ENCODE measurements at places on chromosomes 6 and 20.

DNA sequence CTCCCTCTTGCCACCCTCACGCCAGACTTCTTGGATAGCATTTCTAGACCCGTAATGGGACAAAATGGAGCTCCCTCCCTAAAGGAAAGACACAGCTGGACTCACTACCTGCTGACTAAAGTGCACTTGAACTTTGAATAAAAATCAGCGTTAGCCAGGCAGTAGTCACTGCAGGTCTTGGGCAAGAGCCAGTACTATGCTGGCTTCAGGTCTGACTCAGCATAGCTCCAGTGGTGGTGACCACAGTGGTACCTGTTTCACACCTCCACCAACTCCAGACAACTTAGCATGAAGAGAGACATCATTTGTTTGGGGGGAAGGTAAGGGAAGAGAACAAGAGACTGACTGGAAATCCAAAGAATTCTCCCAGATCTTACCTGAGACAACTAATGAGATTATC, 906.8 kb downstream of the GRIK2 start:
- DNase-seq = no peak

- DNase-seq = no peak
Measured at GRCh38 chr20:51199920-51200319, 177.0 kb upstream of the KCNG1 start.

GRCh38 chr6:73394577-73395354, at the start of gene DDX43:
DDX43 (plus strand) TSS chr6:73394828; CDS start chr6:73394906, 78 bp downstream.
- DNase-seq = peak; percentile 72

- peak; percentile 18 for DNase-seq
Measured at GRCh38 chr6:123380257-123380656, 256.5 kb downstream of the TRDN start.

DNA sequence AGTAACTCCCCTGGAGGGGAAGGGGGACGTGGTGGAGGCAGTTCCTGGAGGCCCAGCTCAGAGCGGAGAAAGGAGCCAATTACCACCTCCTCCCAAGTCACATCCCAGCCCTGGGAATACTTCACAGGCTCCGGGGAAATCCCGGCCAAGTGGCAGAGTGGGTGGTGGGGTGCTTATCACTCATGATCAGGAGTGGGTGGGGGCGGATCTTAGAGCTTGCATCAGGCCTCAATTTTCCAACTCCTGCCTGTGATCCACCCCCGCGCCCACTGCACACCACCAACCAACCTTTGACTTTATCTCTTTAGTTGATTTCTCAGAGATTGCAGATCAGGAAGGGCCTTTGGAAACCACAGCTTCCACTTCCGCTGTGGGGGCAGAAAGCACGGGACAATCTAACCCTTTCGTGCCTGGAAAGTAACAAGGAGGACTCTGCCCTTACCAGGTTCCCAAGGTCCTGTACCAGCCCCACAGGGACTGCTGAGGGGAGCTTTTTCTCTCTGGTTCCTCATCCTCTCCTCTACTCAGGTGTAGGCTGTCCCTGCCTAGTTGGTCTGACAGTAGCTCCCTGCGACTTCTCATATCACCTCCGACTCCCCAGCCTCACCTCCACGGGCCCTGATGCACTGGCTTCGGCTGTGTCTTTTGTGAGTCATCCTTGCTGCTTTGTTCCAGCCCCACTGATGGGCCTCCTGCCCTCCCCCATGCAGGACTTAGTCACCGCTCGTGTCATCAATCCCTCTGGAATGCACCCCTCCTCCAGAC, 24.9 kb upstream of the IER3 start:
- DNase-seq = peak; percentile 98

DNA sequence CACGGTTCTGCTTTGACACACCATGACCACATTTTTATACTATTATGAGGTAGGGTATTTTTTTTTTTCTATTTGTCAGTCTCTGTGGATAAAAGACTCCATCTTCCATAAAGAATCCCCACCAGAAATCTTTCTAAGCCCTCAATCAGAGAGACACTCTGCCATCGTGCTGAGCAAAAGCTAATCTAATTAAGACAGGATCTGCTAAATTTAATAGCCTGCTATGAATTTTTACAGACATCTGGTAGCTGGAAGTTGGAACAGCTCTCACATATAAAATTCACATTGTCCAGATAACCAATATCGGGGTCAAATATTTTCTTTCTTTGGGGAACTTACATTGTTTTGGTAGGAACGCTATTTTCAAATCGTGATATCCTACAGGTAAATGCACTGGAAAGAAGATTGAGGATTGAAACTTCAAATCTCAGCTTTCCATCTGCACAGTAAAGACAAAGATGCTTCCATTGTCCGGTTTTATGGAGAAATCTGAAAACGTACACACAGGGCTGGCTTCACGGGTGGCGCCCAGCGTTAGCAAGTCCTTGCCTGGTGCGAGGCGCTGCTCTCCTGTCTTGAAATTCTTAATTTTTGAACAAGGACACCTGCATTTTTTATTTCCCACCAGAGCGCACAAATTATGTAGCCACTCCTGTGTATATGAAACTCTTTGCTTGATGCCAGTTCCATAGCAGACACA, 573.8 kb upstream of the NOX3 start:
- no peak for DNase-seq

DNA sequence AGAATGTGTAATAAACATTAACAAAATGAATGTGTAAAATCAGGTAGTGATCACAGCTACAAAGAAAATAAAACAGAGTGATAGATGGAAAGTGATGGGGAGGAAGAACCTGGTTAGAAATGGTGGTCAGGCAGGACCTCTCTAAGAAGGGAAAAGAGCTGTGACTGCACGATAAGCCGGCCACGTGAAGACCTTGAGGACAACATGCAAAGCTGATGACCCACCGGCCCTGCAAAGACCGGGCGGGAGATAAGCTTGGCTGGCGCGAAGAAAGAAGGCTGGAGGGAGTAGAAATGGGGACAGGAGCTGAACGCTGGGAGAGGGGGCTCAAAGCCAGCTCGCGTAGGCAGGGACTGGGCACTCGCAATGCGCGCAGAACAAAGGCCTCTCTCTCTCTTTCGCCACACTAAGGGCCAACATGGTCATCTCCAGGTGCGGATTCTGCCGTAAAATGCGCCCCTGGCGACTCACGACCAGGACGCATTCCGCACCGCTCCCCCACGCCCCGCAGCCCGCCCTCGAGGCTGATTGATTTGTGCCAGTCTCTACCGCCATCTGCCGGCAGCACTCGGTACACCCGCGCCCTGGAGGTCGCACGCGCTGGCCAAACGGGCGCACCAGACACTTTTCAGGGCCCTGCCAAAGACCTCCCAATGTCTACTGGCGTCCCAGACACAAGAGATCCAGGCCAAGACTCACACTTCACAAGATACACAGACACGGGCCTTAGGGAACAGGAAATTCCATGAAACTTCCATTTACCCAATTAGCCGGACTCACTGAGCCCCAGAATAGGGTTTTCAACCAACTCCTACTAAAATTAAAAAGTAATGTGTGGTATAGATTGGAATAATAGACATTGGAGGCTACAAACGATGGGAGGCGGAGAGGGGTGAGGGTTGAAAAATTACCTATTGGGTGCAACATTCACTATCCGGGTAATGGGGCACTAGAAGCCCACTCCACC, 9.4 kb downstream of the DEFB132 start:
- peak; percentile 56 for DNase-seq

GRCh38 chr6:135310291-135310690, 129.2 kb downstream of the MYB start:
- DNase-seq = no peak

DNA sequence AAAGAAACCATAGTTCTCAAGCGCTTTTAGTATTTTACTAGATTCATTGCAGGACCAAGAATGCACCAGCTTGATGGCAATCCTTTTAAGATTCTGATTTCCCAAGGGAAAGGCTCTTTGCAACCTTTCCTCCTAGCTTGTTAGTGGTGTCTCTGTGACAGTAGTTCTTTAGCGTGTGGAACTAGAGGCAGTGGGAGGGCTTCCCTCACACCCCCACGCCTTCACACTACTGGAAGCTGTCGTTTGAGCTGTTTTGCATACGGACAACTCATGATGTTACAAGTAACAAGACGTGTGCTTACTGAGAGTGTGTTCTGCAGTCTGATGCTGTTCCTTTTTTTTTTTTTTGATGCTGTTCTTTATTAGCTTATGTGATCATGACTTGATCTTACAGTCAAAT, 34.1 kb downstream of the EYA4 start:
- DNase-seq = no peak

DNA sequence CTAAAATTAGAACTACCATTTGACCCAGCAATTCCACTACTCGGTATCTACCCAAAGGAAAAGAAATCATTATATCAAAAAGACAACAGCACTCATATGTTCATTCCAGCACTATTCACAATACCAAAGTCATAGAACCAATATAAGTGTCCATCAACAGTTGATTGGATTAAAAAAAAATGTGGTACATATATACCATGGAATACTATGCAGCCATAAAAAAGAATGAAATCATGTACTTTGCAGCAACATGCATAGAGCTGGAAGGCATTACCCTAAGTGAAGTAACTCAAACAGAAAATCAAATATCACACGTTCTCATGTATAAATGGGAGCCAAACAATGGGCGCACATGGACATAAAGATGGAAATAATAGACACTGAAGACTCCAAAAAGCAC, 163.3 kb downstream of the DST start:
- DNase-seq = no peak

DNA sequence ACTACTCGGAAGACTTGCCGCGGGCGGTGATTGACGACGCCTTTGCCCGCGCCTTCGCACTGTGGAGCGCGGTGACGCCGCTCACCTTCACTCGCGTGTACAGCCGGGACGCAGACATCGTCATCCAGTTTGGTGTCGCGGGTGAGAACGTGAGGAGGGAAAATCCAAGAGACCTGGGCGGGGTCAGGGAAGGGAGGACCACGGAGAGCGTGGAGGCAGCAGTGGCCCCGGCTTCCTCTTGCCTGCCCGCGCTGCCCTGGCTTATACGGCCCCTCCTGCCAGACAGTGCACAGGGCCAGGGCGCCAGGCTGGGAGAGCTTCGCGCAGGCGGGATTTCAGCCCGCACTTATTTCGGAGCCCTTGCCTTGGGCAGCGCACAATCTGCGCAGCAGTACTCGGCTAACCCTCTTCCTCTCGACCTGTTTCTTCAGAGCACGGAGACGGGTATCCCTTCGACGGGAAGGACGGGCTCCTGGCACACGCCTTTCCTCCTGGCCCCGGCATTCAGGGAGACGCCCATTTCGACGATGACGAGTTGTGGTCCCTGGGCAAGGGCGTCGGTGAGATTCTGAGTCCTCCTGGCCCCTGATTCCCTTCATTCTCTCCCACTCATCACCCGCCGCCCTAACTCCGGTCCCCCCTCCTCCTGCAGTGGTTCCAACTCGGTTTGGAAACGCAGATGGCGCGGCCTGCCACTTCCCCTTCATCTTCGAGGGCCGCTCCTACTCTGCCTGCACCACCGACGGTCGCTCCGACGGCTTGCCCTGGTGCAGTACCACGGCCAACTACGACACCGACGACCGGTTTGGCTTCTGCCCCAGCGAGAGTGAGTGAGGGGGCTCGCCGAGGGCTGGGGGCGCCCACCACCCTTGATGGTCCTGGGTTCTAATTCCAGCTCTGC, 2.0 kb downstream of the MMP9 start:
- no peak for DNase-seq

DNA sequence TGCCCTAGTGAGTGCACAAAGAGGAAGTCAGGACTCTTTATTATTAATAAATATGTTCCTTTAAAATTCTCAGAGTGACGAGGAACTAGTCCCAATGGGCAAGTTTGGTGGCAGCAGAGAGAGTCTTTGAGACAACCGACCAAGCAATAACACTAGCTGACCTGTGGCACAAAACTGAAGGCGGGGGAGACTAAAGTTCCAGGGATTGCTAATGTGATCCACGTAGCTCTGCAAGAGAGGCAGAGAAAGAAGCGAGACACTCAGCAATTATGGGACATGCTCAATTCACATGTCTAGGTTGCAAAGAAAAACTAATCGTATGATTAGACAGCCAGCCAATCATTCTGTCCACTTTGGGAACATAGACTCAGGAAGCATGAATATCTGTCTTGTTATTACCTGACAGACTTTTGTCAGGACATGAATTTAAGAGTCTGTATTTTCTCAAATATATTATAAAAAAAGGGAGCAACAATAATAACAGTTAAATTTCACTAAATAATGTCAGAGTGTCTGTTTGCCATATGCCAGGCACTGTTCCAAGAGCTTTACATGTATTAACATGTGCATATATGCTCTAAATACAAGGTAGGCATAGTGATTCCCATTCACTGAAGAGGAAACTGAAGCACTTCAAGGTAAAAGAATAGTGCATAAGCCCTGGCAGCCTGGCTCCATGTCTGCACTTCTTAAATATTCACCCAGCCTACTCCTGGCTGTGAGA, 81.0 kb downstream of the COL9A1 start:
- DNase-seq = no peak

GRCh38 chr20:51898788-51899187, 96.5 kb upstream of the SALL4 start:
- no peak for DNase-seq

DNA sequence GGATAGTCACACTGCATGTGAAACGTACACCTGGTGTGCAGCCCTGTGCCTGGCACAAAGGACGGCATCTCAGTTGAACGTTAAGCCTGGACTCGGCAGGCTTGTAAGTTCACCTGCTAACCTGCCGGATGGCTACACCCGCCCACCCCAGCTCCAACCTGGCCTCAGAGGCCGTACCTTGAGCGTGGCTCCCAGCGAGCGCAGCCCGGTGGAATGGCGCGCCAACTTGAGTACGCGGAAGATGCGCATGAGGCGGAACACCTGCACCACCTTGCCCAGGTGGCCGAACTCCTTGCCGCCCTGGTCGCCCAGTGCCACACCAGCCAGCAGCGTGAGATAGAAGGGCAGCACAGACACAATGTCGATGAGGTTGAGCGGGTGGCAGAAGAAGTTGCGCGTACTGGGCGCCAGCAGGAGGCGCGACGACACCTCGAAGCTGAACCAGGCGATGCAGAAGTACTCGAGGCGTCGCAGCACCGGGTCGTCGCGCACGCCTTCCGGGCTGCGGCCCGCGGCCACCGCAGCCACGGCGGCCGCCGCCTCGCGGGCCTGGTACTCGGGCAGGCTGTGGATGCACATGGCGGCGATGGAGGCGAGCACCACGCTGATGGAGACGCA, 3.3 kb downstream of the KCNS1 start:
- peak; percentile 57 for DNase-seq

DNA sequence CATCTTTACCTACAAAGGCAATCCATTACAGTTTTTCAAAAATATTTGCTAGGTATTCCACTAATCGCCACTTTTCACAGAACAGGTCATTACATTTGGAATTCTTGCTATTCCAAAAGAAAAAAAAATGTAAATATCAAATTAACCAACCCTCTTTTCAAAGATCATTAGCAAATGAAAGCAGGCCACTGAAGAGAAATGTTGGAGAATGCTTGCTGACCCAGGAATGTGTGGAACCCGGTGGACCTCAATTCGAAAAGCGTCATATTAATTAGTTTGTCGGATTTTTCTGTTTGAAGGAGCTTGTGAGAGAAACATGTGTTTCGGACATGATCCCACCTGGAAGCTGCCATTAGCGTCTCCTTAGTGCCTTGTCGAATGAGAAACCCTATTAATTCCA, 27.9 kb upstream of the SERPINB9 start:
- no peak for DNase-seq

DNA sequence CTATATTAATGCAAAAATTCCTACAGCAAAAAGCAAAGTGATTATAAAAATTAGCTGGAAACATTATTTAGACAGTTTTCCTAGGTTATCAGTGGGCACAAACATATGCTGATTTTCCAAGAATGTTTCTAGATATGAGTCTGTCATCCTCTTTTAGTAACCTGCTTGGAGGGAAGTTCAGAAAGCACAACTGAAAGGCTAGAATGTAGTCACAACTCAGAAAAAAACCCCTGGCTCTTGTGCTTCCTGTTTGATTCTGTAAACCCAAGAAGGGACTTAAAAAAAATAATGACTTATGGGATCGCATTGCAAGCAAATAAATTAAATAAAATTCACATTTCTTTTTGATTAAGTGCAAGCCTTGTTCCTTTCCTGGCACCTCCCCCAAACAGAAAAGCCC, 708.4 kb upstream of the EPHA7 start:
- DNase-seq = no peak
